Hair follicular keratinocyte (primary cell): ENCODE measurements at places on chromosomes 3 and 15. TPM values are rescaled to one million over a fixed set of nuclear protein-coding genes. Genes with fewer than 3 reads are reported as not detected.

Gene HCLS1
- total RNA-seq, result 0.39 TPM in 1 of 2 replicates, not detected in the other

Gene CHRFAM7A
- total RNA-seq, result 0.23 and 3.2 TPM in 2 replicates

Gene NOX5
- total RNA-seq, result 0.30 and 1.0 TPM in 2 replicates

Gene MOBP
- total RNA-seq, result not detected in 2 replicates

Gene LRTM1
- not detected in 2 replicates for total RNA-seq

Gene OR4F15
- not detected in 2 replicates for total RNA-seq

Gene LMAN1L
- total RNA-seq, result not detected in 2 replicates

Gene CFAP100
- not detected in 2 replicates for total RNA-seq

Gene RAB7A
- total RNA-seq, result 67.9 and 78.6 TPM in 2 replicates

Gene IL17RE
- 10.8 and 19.7 TPM in 2 replicates for total RNA-seq

Gene GP5
- not detected in 2 replicates for total RNA-seq

Gene SH2D7
- total RNA-seq, result not detected in 2 replicates

Gene UTS2B
- not detected in 2 replicates for total RNA-seq

Gene GPR149
- total RNA-seq, result not detected in 2 replicates

Gene ACTC1
- total RNA-seq, result not detected in 2 replicates

Gene IP6K1
- total RNA-seq, result 16.4 and 19.9 TPM in 2 replicates

Gene GNAT1
- total RNA-seq, result not detected in 2 replicates

Gene CCR2
- not detected in 2 replicates for total RNA-seq

Gene NMB
- 9.1 and 10.2 TPM in 2 replicates for total RNA-seq

Gene OR5K2
- not detected in 2 replicates for total RNA-seq

Gene PLSCR2
- total RNA-seq, result not detected in 2 replicates

Gene GOLGA6L10
- 0.23 TPM in 2 replicates for total RNA-seq

Gene ERC2
- 2.4 and 3.3 TPM in 2 replicates for total RNA-seq

Gene PRR20G
- total RNA-seq, result not detected in 2 replicates

Gene GP9
- not detected in 2 replicates for total RNA-seq

Gene PARP3
- 5.7 and 5.9 TPM in 2 replicates for total RNA-seq

Gene AMIGO3
- not detected in 2 replicates for total RNA-seq

Gene GOLGA8G
- total RNA-seq, result not detected in 2 replicates

Gene ARRDC4
- total RNA-seq, result 8.0 and 19.6 TPM in 2 replicates

Gene SLC28A1
- total RNA-seq, result not detected in 2 replicates

Gene C3orf49
- total RNA-seq, result not detected in 2 replicates
